IPS-NIHi11 (cell line): ENCODE measurements at places on chromosomes 5 and 9.

DNA sequence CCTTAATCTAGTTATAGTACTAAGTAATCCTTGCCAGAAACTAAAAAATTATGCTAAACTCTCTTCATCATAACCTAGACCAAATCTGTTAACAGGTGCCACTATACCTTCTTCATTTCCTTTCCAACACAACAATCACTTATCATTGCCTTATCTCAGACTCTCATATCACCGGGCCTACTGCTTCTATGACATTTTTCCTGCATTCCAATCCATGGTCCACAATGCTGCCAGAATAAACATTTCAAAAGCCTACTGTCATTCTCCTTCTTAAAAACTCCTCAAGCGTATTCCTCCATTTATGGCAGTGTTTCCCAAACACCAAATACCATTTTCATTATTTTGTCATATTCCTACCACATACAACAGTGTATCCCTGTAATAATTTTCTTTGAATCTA, 6.5 kb downstream of the PPP6C start:
- no peak for DNase-seq

- no peak for DNase-seq
These were observed 28.9 kb downstream of the FNIP1 start for GRCh38 chr5:131767891-131768290.

GRCh38 chr5:81768935-81769452, 18.1 kb upstream of the SSBP2 start:
- DNase-seq: no peak

- no peak for DNase-seq
These were observed 165.6 kb downstream of the SMARCA2 start for GRCh38 chr9:2180704-2181103.

DNA sequence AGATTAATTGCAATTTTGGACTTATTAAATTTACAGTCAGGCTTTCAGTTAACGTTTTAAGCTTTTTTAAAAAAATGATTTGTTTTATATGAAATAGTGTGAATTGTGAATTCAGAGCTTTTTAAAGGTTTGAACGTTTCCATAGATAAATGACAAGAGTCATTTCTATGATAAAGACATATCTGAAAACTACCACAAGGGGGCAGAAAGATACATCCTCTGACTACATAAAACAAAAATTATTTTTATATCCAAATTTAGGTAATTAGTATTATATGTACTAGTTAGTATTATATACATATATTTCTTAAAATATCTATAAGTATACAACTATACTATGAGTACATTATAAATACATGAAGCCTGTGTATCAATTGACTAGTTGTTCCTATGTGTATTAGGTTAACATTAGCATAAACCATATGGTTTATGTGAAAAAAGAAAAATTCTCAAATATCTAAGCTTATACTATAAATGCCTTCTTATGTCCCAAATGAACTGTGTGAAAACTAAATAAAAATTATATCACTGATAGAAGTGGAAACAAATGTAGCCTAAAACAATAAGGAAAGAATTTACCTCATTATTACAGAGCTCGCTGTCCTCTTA, 155.2 kb downstream of the MEF2C start:
- DNase-seq: no peak

DNA sequence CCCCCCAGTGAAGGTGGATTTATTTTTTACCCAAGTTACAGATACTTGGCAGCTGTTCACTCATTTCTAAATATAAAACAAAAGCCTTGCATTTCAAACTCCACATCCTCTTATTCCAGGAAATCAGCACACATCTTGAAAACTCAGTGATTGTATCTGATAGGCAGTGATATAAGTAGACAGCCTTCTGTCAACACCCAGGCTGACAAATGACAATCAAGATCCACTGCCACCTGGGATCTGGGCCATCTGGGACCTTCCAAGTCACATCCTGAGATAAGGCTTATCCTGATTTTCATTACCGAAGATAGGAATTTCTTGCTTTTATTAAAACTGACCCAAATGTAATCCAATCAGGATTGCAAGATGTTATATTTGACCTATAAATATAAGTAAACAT, 201.3 kb upstream of the PUM3 start:
- no peak for DNase-seq

DNA sequence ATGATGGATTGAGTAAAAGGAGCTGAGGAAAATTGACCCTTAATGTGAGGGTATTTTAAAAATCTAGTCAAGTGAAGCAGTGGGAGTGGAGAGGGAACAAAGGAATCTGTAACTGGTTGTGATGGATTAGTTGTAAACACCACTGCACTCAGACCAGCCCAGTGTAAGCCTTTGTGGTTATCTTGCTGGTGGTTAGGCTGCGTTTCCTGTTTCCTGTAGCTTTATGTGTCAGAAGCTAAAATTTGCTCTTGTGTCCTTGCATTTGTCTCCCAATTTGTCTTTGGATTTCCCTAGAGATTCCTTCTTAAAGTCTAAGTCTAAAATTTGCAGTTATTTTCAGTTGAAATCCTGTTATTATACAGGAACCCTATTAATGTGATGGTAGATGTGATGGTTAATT, 6.3 kb downstream of the IFNA21 start:
- no peak for DNase-seq

- DNase-seq: no peak
These were observed 170.4 kb downstream of the ARRDC3 start for GRCh38 chr5:91212714-91213092.

DNA sequence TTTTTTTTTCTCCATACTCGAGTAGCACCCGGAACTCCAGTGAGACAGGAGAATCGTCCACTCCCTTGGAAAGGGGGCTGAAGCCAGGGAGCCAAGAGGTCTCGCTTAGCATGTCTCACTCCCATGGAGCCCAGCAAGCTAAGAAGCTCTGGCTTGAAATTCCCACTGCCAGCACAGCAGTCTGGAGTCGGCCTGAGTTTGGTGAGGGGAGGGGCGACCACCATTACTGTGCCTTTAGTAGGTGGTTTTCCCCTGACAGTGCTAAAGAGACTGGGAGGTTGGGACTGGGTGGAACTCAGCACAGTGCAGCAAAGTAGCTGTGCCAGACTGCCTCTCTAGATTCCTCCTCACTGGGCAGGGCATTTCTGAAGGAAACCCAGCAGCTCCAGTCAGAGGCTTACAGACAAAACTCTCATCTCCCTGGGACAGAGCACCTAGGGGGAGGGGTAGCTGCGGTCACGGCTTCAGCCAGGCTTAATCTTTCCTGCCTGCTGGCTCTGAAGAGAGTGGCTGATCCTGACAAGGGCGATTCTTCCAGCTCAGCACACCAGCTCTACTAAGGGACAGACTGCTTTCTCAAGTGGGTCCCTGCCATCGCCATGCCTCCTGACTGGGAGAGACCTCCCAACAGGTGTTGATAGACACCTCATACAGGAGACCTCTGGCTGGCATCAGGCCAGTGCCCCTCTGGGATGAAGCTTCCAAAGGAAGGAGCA, 414.5 kb upstream of the ZNF608 start:
- no peak for DNase-seq

GRCh38 chr9:89418882-89419640, 78.9 kb downstream of the SEMA4D start:
- no peak for DNase-seq

- no peak for DNase-seq
These were observed 3.3 kb upstream of the PBX3 start for GRCh38 chr9:125743682-125744428.

GRCh38 chr9:104864675-104865104, 63.3 kb downstream of the ABCA1 start:
- no peak for DNase-seq
